NCI-H1105 treated with DMSO at 0.1 percent for 48 hours (cell line): ENCODE measurements at places on chromosomes 13 and 19.

DNA sequence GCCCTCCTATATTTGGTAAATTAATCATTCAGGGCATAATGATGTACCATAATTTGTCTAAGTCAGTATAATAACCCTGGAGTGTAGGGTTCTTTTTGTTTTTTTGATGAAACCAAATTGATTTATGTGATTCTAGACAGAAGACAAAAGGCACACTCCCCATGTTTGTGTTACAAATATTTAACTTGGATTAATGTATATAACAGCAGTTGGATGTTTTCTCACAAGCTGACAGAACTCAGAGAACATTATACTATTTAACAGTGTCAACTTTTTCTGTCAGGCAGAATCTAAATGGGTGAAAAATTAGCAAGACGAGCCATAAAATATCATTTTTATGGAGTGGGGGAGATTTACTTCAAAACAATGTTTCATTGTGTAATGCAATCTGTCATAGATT lies 15.2 kb downstream of the CBY2 start:
- DNase-seq = no peak

DNA sequence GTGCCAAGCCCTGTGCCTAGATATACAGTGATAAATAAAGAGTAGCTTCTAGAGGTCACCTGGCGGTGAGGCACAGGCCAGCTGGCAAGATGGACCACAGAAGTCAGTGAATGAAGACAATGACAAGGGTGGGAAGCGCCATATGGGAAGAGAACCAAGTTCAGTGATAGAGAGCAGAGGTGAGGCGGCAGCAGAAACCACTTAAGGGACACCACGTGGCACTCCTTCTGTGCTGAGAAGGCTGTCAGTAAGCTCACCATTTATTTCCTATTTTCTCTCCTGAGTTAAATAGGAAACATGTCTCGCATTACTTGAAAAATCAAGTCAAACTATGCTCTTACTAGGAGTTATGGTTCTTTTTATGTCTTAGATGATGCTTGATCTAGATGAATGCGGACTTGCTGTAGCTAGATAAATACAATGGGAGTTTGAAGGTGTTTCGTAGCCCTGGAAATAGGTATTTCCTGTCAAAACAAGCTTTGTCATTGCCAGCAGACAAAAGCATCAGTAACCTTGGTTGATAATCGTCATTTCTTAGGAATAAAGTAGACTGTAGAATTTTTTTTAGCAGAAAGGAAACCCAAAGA lies 17.8 kb downstream of the ALOX5AP start:
- no peak for DNase-seq

DNA sequence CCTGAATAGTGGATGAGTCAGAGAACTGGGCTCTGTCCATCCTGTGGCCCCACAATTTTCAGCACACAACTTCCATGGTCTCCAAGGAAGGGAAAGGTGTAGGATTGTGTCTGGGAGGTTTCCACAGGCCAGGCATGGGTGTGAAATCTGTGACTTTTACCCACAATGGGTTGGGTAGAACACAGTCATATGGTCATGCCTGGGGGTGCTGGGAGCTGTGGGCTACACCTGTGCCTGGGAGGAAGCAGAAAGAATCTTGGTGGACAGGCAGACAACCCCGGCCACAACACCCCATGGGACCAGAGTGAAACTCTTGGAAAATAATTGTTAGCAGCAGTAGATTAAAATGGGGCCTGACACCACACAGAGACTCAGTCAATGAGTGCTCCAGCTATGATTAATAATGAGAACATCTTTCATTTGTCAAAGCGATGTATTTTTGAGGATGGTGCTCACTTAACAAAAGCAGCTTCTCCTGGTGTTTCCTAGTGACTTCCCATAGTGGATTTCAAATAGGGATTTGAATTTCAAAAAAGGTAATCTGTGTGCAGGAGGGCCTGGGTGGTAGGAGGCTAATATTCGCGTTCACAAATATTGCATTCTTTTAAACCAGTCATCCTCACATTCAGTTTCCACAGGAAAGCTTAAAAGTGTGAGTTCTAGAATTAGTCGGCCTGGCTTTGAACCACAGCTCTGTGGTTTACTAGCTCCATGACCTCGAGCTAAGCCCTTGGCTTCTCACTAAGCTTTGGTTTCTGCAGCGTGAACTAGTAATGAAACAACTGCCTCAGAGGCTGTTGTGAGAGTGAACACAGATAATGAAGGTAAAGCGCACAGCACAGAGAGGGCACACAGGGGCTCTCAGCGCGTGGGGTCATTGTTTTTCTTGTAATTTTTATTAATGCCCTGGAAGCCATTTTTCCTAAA lies 89.3 kb upstream of the UQCRFS1 start:
- DNase-seq = no peak

- DNase-seq = no peak
Measured at GRCh38 chr19:17411801-17412200, 6.4 kb upstream of the BST2 start.

DNA sequence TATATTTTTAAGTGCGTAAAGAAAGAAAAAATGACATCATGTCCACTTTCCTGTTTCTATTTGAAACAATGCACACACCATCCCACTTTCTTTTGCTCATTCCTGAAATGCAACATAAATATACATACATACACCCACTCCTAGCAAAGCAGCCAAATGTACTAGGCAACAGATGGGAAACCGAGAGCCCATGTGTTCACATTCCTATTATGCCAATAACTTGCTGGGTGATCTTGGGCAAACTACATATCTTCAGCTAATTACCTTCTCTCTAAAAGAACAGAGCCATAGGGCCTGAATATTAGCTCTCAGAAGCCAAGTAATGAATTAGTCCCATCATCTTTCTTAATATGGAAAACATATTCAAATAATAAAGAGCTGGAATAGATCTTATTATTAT lies 610.6 kb upstream of the ATXN8OS start:
- DNase-seq = no peak

- no peak for DNase-seq
Measured at GRCh38 chr19:33921165-33921564, 124.5 kb downstream of the KCTD15 start.

GRCh38 chr19:8149261-8150094 lies at the start of gene FBN3:
FBN3 (minus strand) TSS chr19:8149592; CDS start chr19:8147480, 2,112 bp downstream.
- DNase-seq = peak; percentile 30

DNA sequence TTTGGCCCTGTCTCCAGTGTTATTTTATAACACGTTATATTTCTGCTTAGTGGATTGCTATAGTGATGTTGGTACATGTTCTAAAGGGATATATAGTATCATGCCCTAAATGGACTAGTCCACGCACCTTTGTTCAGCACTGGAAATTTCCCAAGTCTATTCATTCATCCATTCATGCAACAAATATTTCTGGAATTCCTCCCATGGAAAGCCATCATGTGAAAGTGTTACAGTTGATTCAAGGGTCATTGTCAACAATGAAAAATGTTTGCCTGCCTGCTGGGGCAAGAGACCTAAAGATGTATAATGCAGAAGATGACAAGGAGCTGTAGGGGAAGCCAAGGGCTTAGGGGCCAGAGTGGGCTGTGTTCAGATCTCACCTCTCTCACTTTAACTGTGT lies 10.8 kb upstream of the HSPH1 start:
- DNase-seq = no peak

GRCh38 chr19:53130506-53130905 lies 2.2 kb downstream of the ZNF415 start:
- no peak for DNase-seq

DNA sequence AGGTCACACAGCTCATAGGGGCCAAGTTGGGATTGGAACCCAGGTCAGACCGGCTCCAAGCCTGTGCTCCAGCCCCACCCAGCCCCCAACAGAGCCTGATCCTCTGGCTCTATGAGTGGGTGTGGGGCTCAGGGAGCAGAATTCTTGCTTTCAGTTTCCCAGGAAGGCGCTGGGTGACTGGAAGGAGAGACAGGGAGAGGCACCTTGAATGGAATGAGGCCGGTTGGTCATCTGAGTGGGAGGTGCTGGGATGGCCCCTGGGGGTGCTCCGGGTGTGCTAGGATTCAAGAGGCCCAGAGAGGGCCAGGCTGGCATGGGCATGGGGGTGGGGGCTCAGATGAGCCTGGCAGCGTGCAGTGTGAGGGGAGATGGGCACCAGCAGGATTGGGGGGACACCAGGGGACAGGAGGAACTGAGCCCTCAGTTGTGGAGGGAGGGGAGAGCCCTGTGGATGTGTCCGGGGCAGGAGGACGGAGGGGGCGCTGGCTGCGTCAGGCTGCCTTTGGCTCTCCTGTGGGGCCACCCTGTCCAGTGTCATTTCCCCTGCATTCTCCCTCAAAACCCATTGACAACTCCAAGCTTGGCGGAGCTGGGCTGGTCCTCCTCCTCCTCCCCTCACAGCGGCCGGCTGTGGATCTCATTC lies 31.2 kb upstream of the ANKRD10 start:
- no peak for DNase-seq

- no peak for DNase-seq
Measured at GRCh38 chr13:40697711-40698110, 31.3 kb upstream of the FOXO1 start.

GRCh38 chr19:35293808-35294207 lies 1.8 kb downstream of the MAG start:
- no peak for DNase-seq

GRCh38 chr13:46675016-46675415 lies 121.9 kb downstream of the ESD start:
- DNase-seq = peak; percentile 78

DNA sequence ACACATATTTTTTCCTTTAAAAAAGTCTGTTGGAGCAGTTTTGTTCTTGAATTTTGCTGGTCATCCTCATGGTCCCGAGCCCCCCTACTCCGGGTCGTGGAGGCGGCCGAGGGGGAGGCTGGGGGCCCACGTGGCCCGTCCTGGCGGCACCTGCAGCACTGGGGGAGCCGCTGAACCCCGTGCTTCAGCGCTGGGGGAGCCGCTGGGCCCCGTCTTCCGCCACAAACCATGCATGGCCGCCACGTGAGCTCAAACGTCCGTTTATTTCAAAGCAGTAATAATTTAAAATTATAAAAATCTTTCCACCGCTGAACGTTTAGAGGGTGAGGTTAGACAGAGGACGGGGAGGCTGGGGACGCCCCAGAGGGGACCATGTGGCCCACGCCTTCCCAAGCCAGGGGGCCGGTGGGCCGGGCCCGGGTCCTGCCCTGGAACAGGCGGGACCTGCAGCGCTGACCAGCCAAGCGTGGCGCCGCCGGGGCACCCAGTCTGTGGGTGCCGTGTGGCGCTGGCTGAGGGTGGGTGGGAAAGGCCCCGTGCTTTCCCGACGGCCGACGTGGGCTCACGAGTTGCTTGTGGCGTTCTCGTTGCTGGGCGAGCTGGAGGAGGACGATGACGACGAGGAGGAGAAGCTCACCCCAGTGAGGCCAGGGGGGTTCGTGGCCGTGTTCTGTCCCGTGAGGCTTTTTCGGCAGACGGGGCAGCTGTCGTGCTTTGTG lies 8.0 kb downstream of the FGF22 start:
- no peak for DNase-seq

DNA sequence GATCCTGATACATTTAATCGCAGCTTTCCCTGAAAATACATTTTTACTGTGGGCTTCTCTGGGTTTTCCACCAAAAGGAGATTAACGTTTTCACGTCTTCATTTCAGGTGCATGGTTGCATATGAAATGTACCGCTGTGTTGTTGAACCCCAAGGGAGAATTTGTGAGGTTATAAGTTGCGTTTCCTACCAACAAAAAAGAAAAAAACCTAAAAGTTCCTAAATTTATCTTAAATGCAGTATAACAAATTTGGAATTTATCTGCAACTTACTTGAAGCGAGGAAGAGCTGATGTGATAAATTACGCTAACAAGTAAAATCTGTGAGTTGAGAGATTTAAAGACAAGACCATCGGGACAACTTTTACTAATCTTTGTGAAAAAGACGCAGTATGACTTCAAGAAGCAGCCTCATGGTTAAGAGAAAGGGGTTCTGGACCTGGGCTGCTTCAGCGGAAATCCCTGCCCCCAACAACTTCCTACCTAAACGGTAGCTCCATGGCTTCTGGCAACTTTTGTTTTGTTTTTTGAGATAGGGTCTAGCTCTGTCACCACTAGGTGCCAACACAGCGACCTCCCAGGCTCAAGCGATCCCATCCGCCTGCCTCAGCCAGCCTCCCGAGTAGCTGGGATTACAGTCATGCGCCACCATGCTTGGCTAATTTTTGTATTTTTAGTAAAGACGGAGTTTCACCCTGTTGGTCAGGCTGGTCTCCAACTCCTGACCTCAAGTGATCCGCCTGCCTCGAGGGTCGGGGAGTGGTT lies 958 bp upstream of the OBI1 start:
- DNase-seq = no peak

DNA sequence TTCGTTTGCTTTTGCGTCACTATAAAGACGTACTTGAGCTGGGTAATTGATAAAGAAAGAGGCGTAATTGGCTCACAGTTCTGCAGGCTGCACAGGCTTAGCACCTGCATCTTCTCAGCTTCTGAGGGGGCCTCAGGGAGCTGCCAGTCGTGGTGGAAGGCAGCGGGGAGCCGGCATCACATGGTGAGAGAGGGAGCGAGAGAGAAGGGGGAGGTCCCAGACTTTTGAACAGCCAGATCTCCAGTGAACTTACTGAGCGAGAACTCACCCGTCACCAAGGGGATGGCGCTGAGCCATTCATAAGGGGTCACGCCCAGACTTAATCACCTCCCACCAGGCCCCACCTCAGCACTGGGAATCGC lies 58.7 kb upstream of the F7 start:
- no peak for DNase-seq

- no peak for DNase-seq
Measured at GRCh38 chr13:106243011-106243565, 292.4 kb downstream of the EFNB2 start.

GRCh38 chr13:41053384-41053826 lies 7.9 kb upstream of the WBP4 start:
- no peak for DNase-seq

GRCh38 chr13:85833921-85834320 lies 34.7 kb upstream of the SLITRK6 start:
- DNase-seq = no peak

DNA sequence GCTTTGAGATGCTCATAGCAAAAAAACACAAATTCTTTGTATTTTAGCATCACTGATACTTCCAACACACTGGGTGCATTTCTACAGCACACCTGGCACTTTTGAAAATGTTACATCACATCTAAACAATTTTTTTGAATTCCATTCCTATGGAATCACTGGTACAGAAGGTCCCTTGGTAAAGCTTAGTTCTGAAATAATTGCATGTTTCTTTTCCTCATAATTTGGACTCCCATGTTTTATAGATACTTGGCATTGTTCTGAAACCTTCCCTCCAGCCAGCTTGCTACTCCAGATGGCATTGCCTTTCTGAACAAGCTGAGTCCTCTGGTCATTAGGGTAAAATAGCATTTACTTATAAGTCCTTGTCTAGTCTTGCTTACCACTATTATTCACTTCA lies 481.3 kb upstream of the GPC6 start:
- no peak for DNase-seq

DNA sequence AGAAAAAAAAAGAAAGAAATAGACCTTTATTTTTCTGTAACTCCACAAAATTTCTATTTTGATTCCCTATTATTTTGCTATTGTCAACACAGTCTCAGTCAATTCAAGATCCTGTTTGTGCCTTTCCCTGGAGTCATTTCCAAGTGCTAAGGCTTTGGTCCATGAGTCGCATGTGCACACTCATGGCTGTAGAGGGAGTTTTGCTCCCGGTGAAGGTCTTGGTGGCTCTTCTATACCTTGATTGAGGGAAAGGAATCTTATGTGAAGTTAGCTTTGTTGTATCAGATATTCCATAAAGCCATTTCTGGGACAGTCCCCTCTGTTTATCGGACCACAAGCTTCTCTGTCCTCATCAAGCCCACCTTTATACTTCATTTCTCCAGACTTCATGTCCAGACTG lies 58.7 kb upstream of the ALOX5AP start:
- DNase-seq = no peak

GRCh38 chr19:34345947-34346351 lies 19.0 kb upstream of the GPI start:
- DNase-seq = peak; percentile 20
